Stimulated activated CD4-positive, alpha-beta T cell treated with anti-CD3 and anti-CD28 coated beads, Interleukin-15, amount 100 ng/mL, for 1 hour (primary cell): ENCODE measurements at places on chromosomes 16 and 17.

- no peak for DNase-seq
Measured at GRCh38 chr16:3158026-3158509, 23.2 kb downstream of the ZNF213 start.

- DNase-seq: no peak
Measured at GRCh38 chr17:79511471-79511870, 99.4 kb downstream of the RBFOX3 start.

GRCh38 chr17:37541880-37542660, 52.4 kb downstream of the DUSP14 start:
- no peak for DNase-seq

DNA sequence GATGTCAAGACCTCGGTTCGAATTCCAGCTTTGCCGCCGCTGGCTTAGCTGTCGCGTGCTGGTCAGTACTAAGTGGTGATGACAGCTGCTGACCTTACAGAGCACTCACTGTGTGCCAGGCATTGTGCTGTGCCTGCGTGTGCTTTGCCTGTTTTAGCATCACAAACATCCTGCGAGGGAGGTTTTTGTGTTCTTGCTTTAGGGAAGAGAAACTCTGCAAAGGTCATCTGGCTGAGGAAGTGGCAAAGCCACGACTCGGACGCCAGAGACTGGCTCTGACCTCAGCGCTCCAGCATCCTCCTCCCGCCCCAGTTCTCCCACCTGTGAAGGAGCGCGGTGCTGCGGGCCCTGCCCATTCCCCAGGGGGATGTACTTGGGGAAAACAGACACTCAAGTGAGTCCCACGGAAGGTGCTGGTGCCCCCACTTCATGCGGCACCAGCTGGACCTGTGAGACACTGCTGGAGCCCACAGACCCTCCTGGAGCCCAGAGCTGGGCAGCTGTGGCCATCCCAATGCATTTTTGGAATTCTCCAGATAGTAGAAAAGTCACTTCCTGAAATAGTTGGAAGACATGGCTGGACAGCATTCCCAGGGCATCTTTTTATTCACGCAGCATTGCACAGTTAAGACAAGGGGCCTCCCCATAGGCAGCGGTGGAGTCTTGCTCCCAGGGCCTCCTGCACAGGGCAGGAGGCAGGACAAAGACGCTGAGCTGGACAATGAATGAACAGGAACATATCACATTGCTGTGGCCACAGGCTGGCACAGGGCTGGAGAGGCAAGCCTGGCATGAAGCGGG, 20.0 kb upstream of the HERPUD1 start:
- no peak for DNase-seq

DNA sequence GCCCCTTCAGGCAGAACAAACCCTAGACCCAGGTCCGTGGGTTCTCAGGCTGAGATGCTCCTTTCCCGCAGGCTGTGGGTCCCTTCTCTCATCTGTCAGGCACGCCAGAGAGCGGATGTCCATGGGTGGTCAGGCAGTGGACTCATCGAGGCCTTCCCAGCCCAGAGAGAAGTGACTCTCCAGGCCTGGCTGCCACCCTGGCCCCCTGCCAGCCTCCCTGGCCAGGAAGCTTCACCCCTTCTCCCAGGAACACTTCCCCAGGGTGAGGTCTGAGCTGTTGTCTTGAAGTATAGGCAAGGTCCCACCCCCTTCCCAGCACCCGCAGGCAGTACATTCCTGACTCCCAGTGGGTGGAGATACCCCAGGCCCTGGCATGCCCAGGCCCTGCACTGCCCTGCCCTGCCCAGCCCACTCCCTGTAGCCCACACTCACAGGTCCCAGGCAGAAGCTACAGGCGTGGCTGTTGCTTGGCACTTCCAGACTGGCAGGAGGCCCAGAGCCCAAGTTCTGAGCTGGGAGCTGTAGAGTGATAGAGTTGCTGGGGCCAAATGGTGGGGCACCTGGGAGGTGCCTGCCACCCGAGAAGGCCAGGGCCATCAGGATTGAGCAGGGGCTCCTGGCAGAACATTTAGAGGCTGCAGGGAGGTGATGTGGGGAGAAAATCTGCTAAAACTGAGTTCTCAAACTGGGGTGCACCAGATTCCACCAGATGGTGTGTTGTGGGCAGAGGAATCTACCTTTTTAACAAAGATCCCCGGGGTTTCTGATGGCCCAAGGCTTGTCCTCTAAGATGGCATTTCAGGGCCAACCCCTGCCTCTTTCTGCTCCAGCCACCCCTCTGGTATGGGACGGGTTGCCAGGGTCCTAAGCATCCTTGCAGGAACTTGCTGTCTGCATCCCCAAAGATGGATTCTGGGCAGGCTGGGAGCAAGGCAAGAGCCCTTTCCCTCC, 6.7 kb downstream of the ITGA3 start:
- DNase-seq: no peak

DNA sequence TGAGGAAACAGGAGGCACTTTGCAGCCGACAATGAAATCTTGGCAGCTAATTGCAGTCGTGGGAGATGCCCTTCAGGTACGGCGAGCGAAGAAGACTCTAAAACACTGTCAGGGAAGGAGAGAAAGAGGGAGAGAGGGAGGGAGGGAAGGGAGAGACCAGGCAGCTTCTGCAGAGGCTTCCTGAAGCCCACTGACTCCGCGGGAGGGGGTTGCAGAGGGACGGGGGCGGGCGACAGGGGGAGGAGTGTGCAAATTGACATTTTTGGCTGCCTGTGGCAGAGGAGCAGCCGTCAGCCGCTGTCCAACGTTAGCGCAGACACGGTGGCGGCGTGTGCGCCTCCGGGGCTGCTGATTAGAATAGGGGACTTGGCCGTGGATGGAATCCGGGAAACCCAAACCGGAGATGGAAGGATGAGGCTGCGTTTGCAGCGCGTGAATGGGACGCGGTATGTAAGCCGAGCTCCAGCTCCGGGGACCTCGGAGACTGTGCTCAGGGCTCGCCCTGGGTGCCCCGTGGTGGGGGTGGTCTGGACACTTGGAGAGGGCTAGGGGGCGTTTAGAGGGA, 849.1 kb upstream of the RBFOX1 start:
- no peak for DNase-seq

DNA sequence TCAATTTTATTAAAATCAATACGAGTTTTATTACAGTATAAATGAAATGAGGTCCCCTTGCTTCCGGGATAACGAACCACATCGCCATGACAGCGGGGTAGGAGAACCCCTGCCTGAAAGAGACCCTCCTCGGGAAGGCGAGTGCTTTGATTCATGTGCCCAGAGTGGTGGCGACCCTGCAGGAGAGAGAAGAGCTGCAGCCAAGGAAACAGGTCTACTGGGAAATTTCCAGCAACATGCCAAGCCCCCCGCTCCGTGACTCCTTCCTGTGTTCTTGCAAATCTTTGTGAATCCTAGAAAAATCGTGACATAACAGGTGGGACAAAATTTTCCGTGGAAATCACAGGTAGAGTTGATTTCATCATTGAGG, 162.5 kb downstream of the WSCD1 start:
- no peak for DNase-seq

DNA sequence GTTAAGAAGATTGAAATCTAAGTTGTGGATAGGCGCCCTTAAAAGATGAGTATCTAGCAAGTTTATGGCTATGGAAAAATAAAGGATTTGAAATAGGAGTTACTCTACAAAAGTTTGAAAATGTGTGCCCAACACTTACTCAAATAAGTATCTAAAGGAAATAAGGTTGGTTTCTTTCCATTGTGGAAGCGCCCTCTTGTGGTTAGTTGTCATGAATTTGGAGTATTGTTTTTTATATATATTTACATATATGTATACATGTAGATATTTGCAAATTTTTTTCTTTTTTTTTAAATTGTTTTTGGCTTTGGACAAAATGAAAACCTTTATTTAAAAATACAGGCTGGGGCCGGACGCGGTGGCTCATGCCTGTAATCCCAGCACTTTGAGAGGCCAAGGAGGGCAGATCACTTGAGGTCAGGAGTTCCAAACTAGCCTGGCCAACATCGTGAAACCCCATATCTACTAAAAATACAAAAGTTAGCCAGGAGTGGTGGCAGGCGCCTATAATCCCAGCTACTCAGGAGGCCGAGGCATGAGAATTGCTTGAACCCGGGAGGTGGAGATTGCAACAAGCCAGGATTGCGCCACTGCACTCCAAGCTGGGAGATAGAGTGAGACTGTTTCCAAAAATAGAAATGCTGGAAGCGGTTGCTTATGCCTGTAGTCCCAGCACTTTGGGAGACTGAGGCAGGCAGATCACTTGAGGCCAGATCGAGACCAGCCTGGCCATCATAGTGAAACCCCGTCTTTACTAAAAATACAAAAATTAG, 24.0 kb upstream of the VPS4A start:
- no peak for DNase-seq

DNA sequence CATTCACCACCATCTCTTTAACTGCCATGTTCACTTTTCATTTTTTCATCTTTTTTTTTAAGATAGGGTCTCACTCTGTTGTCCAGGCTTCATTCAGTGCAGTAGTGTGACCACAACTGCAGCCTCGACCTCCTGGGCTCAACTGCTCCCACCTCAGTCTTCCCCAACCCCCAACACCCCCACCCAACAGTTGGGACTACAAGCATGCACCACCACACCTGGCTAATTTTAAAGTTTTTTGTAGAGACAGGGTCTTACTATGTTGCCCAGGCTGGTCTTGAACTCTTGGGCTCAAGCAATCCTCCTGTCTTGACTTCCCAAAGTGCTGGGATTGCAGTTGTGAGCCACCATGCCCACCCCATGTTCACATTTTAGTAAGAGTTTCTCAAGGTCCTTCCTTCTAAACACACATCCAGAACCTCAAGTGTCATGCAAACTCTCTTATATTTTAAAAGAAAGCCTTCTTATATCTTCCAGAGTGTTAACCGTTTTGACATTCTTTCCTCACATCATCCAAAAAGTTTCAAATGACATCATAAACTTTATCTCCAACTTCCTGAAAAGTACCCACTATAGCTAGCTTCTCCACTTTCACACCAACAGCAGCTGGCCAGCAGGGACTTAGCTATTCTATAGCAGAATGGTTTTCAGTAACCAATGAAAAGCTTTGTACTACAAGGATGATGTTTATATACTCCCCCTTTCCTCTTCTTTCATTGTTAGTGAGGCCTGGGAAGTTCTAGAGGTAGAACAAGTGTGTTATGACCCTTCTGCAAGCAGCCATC, 49.3 kb downstream of the TRAF4 start:
- no peak for DNase-seq

GRCh38 chr16:49419862-49420261, 46.3 kb downstream of the C16orf78 start:
- DNase-seq: no peak

DNA sequence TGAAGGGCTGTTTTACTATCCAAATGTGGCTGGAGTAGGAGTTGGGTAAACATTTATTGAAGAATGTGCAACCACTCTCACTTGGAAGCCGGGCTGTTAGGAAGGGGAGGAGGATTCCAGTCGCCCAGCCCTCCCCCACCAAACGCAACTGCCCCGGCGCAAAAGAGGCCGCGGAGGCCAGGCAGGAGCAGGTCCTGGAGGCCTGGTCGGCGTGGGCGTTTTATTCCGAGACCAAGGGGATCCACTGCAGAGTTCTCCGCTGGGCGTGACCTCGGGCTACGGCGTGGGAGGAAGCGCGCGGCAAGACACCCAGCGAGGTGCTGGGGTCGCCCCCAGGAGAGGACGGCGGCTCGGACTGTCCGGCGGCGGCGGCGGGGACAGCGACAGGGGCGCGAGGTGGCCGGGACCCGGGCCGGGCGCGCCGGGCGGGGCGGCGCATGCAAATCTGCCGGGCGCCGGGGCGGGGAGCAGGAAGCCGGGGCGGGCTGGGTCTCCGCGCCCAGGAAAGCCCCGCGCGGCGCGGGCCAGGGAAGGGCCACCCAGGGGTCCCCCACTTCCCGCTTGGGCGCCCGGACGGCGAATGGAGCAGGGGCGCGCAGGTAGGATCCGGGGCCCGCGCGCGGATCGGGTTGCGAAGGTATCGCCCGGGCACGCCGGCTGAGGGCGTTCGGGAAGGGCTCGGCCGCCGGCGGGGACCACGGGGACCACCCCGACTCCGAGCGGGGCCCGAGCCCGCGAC, at the start of gene IL4R:
IL4R (plus strand) TSS at position 553 of the 739 bp plus-strand sequence. CDS start 26,230 bp downstream, outside the sequence.
- DNase-seq: peak; percentile 53

GRCh38 chr16:68948230-68948910, 105.0 kb downstream of the TANGO6 start:
- no peak for DNase-seq

- DNase-seq: no peak
Measured at GRCh38 chr16:25048146-25048618, 33.0 kb upstream of the ARHGAP17 start.

DNA sequence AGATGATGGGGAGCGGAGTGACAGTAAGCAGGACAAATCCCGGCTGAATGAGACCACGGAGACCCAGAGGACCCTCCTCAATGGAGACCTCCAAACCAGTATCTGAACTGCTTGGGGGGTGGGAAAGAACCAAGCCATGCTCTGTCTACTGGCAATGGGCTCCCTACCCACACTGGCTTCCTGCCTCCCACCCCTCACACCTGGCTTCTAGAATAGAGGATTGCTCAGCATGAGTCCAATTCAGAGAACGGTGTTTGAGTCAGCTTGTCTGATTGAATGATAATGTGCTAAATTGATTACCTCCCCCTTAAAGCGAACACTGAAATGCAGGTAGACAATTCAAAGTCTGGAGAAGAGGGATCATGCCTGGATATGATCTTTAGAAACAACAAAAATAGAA, 5.5 kb downstream of the SSTR2 start:
- no peak for DNase-seq

- DNase-seq: no peak
Measured at GRCh38 chr17:10162096-10162495, 36.3 kb downstream of the GAS7 start.

DNA sequence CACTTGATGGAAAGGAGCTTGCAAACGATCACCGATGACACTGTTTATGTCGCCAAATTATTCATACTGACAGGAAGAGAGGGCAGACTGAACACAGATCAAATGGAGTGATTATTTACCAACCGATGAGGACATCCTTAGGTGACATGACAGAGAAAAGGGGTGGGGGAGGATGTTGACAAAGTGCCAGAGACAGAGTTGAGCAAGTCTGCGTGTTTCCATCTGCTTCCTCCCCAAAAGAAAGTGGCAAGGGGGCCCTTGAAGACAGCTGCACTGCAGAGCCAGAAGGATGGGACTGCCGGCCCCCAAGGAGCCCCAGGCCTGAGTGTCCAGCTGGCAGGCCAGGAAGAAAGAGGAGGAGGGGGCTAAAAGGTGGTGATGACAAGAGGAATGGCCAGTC, 191.0 kb upstream of the RPL38 start:
- DNase-seq: no peak

DNA sequence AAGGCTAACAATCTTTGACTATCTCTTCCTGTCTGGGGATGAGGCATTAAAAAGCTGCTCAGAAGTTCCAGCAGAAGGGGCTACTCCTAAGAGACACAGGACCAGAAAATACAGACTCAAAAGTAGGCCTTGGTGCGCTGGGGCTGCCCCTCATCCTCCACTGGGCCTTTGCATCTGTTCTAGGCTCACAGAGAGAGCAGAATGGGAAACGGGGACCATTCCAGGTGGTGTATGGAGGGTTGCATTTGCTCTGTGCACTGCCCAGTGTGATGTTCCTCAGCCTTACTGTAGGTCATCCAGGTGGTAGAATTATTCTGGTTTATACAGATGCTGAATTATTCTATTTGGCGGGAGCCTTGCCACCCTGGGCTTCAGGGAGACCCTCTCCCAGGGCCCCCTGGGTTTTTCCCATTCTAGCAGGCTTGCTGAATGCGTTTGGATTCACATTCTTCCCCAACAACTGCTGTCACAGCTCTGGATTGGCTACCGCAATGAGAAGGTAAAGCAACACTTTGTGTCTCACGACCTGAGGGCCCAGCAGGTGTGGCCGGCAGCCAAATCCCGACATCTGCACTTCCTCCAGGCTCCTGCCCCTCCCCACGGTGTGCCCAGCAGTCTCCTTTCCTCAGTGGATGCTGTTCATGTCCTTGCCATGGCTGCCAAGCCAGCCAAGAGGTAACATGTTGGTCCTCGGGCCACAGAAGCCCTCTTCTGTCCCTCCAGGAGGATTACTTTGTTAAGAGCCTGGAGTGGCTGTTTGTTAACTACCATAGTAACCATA, 25.0 kb upstream of the ZNHIT3 start:
- DNase-seq: no peak
